CD4-positive, alpha-beta T cell treated with Interleukin-6 for 4 hours (primary cell): ENCODE measurements at places on chromosomes 3 and 15.

- no peak for DNase-seq
Measured at GRCh38 chr3:28846971-28847478, 433.8 kb upstream of the RBMS3 start.

- peak; percentile 27 for DNase-seq
Measured at GRCh38 chr3:98563661-98564281, 29.6 kb downstream of the CPOX start.

GRCh38 chr3:177523067-177523675 lies 325.9 kb upstream of the TBL1XR1 start:
- DNase-seq: no peak

DNA sequence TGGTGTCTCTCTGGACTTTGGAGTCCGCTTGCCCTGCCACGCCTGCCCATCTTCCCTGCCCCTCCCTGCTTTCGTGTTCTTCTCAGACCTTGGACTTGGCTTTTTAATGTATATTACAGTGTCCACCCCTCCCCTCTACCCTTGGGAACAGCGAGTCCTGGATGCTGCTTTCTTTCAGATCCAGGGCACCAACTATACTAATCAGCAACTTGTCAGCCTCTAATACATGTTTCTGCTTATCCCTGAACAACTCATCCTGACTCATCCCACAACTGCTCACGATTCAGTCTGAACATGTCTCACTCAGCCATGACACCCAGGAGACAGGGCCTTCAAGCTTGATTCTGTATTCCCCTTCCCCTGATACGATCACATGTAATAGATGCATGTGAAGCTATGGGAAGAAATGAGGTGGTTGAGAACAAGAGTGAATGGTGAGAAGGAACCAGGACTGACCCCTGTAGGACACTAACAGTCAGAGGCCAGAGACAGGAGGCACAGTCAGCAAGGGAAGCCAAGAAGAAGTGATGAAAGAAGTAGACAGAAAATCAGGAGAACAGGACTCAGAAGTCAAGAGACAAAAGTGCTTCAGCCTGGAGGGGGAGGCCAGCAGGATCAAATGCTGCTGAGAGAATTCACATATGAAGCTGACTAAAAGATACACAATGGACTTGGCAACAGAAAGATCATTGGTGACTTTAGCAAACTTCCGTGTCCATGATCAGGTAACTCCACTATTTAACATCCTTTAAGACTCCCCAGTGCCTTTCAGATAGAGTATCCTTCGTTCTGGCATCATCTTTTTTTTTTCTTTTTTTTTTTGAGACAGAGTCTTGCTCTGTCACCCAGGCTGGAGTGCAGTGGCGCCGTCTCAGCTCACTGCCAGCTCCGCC lies 35.4 kb downstream of the BCL2L10 start:
- DNase-seq: no peak

- no peak for DNase-seq
Measured at GRCh38 chr3:195045481-195046210, 225.3 kb downstream of the XXYLT1 start.

DNA sequence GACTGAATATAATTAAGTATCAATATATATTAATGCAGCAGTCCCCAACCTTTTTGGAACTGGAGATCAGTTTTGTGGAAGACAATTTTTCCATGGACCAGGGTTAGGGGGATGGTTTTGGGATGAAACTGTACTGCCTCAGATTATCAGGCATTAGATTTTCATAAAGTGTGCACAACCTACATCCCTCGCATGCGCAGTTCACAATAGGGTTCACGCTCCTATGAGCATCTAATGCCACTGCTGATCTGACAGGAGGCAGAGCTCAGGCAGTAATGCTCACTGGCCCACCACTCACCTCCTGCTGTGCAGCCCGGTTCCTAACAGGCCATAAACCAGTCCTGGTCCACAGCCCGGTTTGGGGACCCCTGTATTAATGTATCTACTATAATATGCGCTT lies 95.6 kb downstream of the ULK4 start:
- DNase-seq: no peak

GRCh38 chr15:64696481-64696880 lies 78.9 kb downstream of the RBPMS2 start:
- DNase-seq: no peak

DNA sequence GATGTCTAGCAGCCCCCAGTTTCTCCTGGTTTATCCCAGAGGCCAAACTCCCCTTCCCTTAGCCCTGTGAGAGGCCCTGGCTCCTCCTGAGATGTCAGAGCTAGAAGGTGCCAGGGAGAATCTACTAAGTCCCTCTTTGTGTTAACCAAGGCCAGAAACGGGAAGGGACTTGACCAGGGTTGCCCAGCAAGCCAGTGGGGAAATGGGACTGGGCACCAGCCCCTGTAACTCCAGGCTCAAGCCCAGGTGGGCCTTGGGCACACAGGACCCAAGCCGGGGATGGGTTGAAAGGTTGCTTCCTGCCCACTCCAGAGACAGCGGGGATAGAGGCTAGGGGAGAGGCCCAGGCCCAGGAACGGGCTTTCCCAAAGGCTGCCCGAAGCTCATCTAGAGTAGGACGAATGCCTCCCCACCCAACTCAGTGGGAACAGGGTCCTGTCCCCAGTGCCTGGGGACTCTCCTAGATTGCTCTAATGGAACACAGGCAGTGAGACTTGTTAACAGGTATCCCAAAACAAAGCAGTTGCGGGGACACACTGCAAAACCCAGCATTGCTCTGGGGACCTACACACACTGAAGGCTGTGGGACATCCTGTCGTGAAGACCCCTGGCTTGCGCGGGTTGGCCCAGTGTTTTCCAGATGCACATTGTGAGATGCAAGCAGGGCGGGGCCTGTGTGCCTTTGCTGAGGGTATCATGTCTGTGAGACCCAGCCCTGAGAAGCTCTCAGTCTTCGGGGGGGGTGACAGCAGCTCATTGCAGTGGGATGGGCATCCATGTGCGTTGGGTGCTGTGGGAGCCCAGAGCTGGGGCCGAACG lies 12.9 kb upstream of the TXNRD3 start:
- DNase-seq: no peak

DNA sequence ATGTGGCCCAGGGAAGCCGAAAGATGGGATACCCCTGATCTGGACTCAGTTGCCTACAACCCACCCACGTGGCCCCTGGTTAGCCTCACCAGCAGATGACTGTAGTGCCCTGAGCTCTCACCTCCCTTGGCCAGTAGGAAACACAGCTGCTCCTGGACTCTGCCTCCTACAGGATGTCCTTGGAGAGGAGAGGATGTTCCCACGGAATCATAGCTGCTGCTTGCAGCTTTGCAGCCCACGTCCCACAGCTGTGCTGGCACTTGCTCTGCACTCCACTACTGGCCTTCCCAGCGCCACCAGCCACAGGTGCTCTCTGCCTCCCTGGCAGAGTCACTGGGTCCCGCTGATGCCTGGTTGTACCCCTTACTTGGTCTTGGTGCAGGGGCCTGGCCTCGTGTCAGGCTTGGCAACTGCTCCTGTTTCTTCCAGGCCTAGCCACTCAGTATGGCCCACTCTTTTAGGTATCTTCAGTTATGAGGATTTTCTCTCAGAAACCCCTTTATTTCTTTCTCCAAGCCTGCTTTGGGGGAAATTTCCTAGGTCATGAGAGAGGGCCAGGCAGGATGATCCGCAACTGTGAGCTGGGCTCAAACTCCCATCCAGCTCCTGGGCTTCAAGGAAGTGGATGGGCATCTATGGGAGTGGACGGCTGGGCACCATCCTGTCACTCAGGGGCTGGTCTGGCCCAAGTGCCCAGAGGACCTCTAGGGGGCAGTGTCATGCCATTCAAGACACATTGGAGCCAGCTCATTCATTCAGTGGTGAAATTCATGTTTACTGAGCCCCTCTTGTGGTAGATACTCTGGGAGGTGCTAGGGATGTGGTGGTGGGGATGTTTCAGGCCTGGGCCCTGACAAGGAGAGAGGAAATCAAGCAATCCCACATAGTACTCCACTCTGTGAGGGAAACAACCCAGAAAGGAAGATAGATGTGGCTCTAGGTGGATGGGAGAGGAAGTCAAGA lies 16.2 kb upstream of the VILL start:
- DNase-seq: peak; percentile 82

GRCh38 chr3:194042927-194043326 lies 93.0 kb upstream of the HES1 start:
- no peak for DNase-seq

GRCh38 chr3:101381809-101382208 lies 61.4 kb upstream of the IMPG2 start:
- DNase-seq: no peak

DNA sequence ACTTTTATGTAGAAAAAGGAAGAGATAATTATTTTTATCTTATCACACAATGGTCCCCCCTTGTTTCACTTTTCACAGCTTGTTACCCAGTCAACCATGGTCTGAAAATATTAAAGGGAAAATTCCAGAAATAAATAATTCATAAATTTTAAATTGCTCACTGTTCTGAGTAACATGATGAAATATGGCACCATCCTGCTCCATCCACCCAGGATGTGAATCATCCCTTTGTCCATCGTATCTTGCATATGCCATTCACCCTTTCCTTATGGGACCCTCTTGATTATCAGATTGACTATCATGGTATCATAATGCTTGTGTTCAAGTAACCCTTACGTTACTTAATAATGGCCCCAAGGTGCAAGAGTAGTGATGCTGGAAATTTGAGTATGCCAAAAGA lies 43.7 kb downstream of the ANKRD28 start:
- DNase-seq: no peak

GRCh38 chr3:156628836-156629618 lies 45.4 kb upstream of the TIPARP start:
- no peak for DNase-seq

- no peak for DNase-seq
Measured at GRCh38 chr3:116247605-116248004, 197.7 kb downstream of the LSAMP start.

- no peak for DNase-seq
Measured at GRCh38 chr3:71245971-71246880, 337.3 kb downstream of the FOXP1 start.
